Breast epithelium (tissue), 4 donors: ENCODE measurements at places on chromosomes 1 and 21. TPM values are rescaled to one million over a fixed set of nuclear protein-coding genes. Genes with fewer than 3 reads are reported as not detected.

The BCAN gene
- not detected for total RNA-seq

DNA sequence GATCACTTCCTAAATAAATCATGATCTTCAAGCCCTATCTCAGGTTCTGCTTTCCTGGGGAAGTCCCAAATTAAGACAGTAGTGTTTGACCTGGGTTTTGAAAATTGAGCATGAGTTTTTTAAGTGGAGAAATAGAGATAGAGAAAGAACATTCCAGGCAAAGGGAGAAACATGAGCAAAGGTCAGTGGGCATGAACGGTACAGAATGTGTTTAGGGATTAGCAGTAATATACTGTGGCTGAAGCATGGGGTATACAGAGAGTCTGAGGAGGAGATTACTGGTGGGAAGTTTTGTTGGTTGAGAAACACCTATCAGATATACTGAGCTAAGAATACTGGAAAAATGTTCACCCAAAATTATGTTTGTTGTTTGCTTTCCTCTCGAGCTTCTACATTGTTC lies 15.2 kb upstream of the MYSM1 start:
- DNase-seq: no peak

DNA sequence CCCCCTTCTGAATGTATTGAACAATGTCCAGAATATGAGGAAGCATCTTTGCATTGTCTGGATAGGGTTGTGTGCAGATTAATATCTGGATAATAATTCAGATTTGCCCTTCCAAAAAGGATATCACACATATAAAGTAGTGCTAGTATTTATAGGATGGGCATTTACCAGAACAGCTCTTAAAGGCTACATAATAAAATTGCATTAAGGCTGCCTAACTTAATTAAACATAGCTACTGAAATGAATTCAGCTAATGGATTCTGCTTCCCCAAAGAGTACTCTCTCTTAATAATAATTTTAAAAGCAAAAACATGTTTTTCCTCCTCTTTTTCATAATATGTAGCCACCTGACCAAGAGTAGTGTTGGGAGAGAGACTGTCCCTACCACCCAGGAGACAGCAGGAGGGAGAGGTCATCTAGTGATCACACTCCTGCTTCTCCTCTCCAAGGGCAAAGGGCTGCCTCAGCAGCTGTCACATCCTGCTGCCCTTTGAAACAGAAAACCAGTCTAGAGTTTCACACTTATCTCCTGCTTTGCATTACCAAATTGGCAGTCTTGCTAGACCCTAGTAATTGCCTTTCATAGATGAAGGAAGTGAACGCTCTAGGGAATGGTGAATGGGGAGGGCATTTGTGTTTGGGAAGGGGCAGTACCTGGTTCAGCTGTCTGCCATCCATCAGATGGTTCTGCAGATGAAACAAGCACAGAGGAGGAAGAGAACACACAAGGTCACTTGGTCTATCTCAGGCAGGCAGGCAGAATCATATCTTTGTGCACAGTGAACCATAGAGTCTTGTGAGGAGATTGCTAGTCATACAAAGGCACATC lies 29.3 kb upstream of the DDAH1 start:
- DNase-seq: no peak

DNA sequence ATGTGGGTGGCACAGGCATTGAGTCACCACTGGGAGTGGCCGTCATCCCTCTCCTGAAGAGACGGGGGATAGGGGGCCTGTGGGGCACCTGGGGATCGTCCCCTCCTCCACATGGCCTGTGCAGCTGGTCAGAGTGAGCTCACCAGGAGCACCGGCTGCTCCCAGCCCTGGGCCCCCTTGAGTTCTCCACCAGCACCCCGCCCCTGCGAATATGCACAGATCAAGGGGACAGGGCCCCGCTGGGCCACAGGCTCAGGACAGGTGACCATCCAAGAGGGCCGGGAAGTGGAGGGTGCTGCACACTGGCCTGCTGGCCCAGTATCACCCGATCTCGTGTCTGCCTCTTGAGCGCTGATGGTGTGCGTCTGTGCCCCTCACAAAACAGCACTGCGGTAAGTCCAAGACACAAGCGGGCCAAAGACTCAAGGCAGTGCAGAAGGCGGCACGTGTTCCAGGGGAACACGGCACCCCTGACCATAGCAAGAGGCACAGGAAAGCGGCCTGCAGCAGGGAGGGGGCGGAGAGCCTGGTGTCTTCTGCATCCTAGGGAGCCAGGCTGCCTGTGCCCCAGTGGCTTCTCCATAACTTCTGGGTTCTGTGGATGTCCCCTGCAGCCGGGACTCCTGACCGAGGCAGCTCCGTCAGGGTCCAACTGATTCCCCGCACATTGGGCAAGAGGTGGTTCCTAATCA lies 18.1 kb upstream of the TSPEAR start:
- DNase-seq: no peak

The ZNF362 gene
- 15.7 TPM for total RNA-seq

The RIMKLA gene
- total RNA-seq: 0.66 TPM

GRCh38 chr1:232974971-232975370 lies 24.6 kb downstream of the NTPCR start:
- DNase-seq: no peak

The TAL1 gene
- total RNA-seq: 2.3 TPM

- DNase-seq: no peak
Measured at GRCh38 chr1:50610563-50610962, 187.3 kb upstream of the DMRTA2 start.

- DNase-seq: no peak
Measured at GRCh38 chr1:152995842-152996241, 5.7 kb upstream of the SPRR3 start.

DNA sequence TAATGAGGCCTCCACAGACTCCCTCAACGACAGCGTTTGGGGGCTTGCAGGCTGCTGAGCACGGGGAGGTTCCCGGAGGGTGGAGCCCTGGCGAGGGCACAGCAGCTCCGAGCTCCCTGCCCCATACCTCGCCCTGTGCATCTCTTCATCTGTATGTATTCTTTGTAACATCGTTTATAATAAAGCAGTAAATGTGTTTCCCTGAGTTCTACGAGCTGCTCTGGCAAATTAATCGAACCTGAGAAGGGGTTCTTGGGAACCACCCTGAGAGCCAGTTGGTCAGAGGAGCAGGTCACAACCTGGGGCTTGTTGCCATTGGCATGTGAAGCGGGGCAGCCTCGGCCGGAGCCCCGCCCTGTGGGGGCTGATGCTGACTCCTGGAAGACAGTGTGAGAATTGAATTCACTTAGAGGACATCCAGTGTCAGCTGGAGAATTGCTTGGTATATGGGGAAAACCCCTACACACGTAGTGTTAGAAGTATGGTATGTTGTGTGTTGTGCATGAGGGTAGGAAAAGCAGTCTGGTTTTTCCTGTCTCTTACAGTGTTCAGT lies 11.5 kb downstream of the SLC37A1 start:
- DNase-seq: no peak

GRCh38 chr1:21814241-21814918 lies 2.3 kb downstream of the LDLRAD2 start:
- no peak for DNase-seq

The SLC9C2 gene
- not detected for total RNA-seq

GRCh38 chr1:94808669-94809068 lies 11.5 kb upstream of the SLC44A3 start:
- DNase-seq: no peak

- DNase-seq: peak; percentile 56
Measured at GRCh38 chr1:19643121-19643520, 990 bp upstream of the NBL1 start.

DNA sequence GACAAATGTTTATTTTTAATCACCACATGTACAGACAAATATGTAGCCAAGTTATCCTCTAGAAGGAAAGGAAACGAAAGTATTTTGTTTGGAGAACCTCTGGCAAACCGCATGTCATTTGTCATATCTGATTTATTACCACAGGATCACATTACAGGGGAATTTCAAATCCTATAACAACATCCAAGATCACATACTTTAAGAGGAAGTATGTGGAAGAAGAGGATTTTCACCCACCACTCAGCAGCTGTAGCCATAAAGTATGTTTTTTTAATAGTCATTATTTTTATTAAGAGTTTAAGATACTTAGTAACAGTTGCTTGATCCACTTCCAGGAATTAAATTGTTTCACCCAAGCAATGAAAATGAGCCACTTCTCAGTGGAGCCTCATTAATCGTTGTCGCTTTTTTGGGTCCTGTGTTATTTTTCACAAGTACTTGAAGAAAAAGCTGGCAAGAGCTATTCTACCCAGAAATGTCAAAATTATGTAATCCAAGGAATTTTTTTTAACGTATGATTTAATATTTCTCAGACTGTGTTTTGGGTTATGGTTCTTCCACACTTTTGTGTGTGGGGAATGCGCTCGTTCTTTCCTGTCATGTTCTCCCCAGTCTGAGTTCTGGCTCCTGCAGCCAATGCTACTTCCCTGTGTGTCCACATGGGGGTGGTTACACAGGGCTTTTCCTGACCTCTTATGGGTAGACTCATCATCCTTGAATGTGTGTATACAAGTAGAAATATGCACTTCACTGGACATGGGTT lies 6.9 kb downstream of the SERTAD4 start:
- DNase-seq: no peak

- DNase-seq: no peak
Measured at GRCh38 chr1:94339206-94339927, 78.8 kb upstream of the ABCD3 start.

DNA sequence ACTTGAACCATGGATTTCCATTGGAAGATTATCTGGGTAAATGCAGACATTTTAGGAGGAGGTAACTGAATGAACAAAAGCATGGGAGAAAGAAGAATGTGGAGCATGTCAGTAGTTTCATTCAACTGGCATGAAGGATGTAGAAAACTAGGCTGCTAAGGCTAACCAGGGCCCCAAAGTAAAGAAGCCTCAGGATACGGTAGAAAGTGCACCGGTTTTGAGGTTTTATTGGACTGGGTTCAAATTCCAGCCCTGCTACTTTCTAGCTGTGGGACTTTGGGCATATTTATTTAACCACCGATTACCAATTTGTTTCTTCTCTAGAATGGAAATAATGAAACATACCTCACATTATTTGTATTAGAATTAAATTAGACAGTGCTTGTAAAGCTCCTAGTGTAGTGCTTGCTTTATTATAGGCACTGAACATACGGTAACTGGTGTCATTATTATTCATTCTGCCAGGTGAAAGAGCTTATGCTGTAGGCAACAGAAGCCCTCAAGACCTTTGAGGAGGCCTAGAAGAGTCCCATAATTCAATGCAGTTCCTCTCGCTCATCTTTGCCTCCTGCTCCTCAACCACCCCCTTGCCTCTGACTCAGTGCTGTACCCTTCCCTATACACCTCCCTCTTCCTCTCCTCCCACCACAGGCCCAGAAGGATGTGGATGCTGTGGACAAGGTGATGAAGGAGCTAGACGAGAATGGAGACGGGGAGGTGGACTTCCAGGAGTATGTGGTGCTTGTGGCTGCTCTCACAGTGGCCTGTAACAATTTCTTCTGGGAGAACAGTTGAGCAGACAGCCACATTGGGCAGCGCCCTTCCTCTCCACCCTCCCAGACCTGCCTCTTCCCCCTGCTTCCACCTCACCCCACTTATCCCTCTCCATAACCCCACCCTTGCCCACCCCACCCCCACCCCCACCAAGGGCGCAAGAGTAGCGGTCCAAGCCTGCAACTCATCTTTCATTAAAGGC lies 2.5 kb upstream of the CHTOP start:
- no peak for DNase-seq

GRCh38 chr21:33395891-33396331 lies 7.3 kb upstream of the IFNGR2 start:
- no peak for DNase-seq

The OR2L5 gene
- 0.66 TPM for total RNA-seq

GRCh38 chr1:5287178-5288150 lies 633.1 kb downstream of the AJAP1 start:
- DNase-seq: no peak

The NBPF8 gene
- 18.7 TPM for total RNA-seq

GRCh38 chr21:30408782-30409494 lies 13.1 kb downstream of the KRTAP13-1 start:
- peak; percentile 59 for DNase-seq

The LEPR gene
- total RNA-seq: 23.3 TPM

The SLAMF6 gene
- total RNA-seq: 2.6 TPM

DNA sequence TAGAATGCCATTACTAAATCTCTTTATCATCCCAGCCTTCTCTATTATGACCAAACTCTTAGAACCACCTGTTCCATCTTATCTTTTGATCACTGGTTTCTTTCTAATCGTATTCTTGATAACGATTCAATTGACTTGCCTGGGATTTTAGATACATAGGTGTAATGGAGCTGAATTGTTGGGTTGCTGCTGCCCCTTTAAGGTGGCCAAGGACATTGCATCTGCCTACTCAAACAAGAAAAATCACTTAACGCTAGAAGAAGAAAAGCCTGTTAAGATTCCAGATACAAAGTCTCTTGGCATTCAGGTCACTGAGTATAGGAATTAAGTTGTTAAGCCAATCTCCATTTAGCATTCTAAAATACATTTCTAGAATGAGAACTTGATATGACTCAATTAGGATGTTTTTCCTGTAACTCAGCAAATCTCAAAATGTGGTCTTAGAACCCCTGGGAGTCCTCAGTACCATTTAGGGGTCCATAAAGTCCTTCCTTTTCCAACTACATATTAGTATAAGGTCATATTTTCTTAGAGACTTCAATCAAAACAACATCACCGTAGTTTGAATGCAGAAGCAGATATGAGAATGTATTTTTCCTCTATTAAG lies 12.4 kb downstream of the NEXN start:
- no peak for DNase-seq

The FLG gene
- total RNA-seq: not detected

- DNase-seq: no peak
Measured at GRCh38 chr21:32442566-32443318, 30.2 kb downstream of the EVA1C start.

DNA sequence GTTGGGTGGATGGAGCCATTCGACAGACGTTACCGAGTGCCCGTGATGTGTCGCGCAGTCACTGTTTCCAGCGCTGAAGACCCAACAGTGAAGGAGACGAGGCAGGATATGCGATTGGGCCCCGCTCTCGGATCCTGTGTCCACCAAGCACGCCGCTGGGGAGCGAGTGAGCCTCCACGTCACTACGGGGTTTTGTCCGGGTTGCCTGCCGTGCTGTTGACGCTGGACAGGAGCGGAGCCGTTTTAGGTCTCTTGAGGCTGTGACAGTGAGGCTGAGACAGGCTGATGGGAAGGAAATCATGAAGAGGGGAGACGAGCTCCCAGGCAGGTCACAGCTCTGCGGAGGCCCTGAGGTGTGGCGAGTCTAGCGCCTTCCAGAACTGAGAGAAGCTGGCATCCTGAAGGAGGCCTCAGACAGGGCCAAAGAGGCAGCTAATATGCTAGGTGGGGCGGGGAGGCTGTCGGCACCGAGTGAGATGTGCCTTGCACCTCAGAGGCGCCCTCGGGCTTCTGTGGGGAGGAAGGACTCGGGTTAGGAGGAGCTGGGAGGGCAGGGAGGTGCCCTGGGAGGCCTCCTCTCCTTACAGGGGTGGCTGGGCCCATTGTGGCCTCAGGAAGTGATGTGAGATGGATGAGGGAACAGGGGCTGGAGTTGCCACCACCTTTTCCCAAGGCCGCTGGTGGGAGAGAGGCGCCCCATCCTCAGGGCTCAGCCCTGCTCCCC lies 196.0 kb upstream of the TMEM51 start:
- no peak for DNase-seq

GRCh38 chr1:230077011-230077410 lies 10.0 kb downstream of the GALNT2 start:
- no peak for DNase-seq

- DNase-seq: no peak
Measured at GRCh38 chr1:219413536-219413935, 199.4 kb downstream of the ZC3H11B start.
